Stimulated activated CD4-positive, alpha-beta T cell treated with anti-CD3 and anti-CD28 coated beads, Interleukin-4, amount 100 ng/mL, for 48 hours (primary cell): ENCODE measurements at places on chromosomes 13 and 19.
A peak's percentile ranks its signal among the peaks of the same experiment; 100 is the strongest.

DNA sequence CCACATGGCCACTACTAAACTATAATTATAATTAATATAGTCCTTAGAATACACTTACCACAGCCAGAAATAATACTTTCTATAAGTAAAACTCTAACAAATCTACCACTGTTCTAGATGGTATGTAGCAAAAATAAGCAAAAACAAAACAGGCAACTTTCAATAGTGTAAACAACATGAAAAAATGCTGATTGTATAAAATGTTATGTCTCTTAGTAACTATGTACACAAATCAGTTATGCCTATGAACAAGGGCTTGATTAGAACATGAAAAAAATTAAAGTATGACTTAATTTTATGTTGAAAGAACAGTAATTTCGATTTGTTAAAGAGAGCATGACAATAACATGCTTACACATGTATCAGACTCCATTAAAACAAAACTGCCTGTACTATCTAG lies 60.7 kb downstream of the LATS2 start:
- no peak for DNase-seq

- DNase-seq = no peak
Observed at GRCh38 chr19:39512988-39513387, 2.0 kb upstream of the SELENOV start.

DNA sequence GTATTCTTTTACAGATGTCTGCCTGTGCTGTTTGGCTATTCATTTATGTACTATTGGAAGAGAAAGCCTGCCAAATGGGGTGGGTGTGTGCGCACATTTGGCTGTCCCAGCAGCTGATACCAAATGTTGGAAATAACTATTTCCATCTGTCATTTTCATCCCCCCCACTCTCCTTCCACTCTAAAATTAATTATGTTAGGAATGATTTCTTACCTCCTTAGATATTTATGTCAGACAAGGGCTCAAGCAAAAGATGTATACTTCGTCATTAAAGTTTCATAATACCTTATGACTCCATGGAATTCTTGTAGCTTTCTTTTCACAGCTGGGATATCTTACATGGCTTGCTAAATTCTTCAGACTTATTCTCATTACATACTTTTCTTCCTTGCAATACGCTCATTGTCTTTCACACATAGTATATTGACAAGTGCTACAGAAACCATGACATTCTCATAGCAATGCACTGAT lies 18.6 kb downstream of the ITM2B start:
- DNase-seq = no peak

- no peak for DNase-seq
Observed at GRCh38 chr13:51717786-51718398, 86.1 kb downstream of the DHRS12 start.

DNA sequence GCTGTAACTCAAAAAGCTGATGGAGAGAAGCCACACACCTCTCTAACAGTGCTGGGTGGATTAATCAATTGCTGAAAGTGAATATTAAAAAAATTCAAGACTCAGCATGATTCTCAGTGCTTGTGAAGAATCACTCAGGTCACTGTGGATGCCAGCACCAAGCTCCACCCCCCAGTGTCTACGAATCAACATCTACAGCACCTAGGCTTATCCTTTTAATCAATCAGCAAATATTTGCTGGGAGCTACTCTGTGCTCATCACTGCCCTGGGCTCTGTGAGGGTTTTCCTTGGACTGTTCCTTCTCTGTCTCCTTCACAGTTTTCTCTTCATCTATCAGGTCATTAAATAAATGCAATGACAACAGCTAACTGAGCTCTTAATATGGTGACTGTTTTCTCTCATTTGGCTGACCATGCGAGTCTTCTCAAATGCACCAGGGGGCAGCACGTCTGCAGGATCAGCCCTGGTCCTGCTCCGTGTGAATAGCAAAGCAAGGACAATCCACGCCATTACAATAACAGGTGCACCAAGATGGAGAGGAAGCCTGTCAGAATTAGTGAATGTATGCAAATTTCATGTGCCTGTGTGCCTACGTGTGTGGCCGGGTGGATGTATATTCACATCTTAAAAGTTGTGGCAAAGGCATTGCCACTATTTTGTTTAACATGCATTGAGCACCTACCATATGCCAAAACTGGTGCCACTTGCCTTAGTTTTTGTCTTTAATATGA lies 14.6 kb upstream of the C13orf42 start:
- DNase-seq = peak; percentile 16

DNA sequence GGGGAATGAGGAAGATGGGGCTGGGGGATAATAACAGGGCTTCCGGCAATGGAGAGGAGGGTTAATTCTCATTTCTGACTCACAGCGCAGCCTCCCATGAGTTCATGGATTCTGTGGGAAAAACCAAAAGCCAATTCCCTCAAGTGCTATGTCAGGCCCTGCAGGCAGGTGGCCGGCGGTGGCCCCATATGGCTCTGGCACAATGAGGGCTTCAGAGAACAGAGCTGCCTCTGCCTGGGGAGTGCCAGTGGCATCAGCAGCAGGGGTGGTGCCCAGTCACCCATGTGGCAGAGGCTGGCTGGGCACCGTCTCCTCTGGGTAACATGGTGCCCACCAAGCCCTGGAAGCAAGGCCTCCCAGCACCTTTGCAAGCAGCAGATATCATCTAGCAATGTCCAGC lies 69.1 kb downstream of the ALOX5AP start:
- DNase-seq = no peak

- DNase-seq = no peak
Observed at GRCh38 chr13:48842316-48842715, 133.4 kb upstream of the FNDC3A start.

DNA sequence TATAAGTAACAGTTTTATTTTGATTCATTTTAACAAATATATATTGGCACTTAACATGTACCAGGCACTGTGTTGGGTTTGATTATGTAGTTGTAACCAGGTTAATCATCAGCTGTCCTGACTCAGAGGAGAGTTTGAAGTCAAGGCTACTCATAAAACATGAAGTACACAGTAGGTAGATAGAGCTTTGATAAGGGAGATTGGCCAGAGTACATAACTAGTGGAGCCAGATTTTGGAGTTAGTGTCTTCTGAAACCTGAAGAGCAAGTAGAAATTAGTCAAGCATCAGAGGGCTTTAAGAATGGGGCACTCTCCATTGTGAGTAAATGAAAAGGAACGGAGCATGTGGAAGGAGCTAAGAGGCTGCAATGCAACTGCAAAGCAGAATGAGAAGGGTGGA lies 333.9 kb downstream of the RFC3 start:
- DNase-seq = no peak

DNA sequence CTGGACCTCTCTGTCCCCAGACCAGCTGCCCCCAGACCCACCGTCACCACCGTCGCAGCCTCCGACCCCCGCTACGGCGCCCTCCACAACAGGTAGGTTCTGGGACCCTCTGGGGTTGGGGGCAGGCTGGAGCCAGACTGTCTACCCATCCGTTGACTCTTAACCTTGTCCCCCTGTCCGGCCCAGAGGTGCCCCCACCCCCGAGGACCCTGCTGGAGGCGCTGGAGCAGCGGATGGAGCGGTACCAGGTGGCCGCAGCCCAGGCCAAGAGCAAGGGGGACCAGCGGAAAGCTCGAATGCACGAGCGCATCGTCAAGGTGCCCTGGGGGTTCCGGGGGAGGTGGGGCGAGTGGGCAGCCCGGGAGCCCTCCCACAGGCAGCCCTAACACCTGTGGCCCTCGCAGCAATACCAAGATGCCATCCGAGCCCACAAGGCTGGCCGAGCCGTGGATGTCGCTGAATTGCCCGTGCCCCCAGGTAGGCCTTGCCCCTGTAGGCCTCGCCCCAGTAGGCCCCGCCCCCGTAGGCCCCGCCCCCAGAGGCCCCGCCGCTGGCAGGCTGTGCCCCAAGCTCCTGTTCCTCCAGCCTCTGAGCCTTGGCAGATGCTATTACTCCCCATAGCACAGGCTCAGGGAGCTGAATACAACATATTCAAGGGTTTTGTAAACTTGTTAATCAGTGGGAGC lies 12.9 kb downstream of the CC2D1A start:
- DNase-seq = no peak

- no peak for DNase-seq
Observed at GRCh38 chr19:30469774-30470173, 97.6 kb downstream of the ZNF536 start.

DNA sequence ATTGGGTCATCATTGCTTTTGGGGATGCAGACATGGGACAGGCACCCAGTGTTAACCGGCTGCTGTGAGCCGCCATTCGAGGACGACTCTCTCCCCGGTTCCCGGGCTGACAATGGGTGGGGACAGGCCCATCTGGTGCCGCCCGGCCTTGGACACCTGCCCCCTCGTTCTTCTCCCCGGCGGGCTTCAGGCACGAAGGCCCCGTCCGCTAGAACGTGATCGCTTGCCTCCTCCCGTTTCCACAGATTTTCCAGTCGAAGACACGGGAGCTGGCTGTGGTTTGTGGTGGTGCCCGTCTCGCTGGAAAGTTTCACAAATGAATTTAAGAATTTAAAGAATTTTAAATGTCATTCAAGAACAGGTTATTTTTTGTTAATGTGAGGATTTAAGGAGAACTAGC lies 2.0 kb downstream of the PALM start:
- DNase-seq = no peak

GRCh38 chr13:32647926-32648325 lies 61.7 kb downstream of the PDS5B start:
- DNase-seq = no peak

DNA sequence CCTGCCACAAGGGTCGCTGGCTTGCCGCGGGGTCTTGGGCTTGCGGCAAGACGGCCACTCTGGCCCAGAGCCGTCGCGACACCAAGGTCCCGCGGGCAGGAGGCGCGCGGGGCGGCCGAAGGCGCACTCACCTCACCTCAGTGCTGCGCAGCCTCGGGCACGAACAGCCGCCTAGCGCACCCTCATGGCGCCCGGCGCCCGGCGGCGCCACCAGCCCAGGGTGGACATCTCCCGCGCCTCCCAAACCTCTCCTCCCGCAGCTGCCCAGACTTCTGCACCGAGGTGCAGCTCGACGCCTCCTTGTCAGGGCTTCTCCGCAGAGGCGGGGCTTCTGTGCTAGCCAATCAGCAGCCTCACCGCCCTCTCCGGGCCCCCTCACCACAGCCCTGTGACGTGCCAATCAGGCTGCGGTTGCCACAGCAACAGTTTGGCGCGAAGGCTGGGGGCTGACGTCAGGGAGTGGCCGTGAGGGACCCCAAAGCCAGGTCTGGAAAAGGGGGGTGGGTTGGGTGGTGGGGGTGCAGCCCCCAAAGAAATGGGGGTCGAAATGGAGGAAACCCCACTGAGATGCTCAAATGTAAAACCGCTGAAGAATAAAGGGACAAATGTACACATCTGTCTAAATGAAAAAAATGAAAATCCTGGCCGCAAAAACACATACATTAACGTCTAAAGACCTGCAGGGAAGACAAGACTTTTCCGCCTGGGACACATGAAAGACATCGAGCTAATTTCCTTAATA lies at the start of the genes PEG3 and ZIM2:
Gene PEG3, minus strand, starts transcription at position 276 of the 742 bp plus-strand sequence. CDS start 16,071 bp downstream, outside the sequence.
Gene ZIM2, minus strand, starts transcription at position 276 of the 742 bp plus-strand sequence. CDS start 16,449 bp downstream, outside the sequence.
- no peak for DNase-seq

DNA sequence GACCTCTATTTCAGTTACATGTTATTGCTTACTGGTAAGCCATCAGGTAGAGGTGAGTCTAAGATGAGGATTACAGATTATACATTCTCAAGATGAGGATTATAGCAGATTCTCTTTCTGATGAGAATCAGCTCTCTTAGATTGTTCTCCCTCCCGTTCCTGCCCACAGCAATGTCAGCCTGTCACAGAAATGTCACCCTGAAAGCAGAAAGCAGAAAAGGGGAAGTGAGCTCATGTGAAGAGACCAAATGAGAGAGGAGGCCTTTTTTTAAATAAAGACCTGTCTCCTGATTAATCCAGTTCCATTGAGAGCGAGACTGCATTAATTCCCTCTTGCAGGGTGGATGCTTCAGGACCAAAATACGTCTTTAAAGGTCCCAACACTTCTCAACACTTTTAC lies 445.6 kb downstream of the KCTD12 start:
- no peak for DNase-seq

- peak; percentile 19 for DNase-seq
Observed at GRCh38 chr19:53132141-53132991, at the start of gene ZNF415. TSS of gene ZNF415 (minus strand) at chr19:53132910. CDS start at chr19:53122676, 10,234 bp downstream.

GRCh38 chr13:98523455-98524102 lies 53.3 kb downstream of the STK24 start:
- no peak for DNase-seq

DNA sequence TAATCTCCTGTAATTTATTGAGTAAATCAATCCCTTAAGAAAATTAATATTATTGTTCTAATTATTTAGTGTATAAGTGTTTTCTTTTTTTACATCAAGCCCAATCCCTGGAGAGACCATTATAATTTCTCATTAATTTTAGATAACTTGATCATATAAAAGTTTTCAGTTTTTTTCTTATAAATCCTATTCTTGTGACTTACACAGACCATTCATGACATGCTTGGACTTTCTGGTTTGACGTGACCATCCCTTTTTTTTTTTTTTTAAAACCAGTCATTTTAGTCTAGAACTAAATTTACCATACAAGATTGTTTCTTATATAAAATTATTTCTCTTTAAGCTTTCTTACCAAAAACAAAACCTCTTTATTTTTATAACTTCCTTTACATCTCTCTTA lies 5.4 kb upstream of the MTRF1 start:
- DNase-seq = no peak

- DNase-seq = no peak
Observed at GRCh38 chr19:24140099-24140498, 53.1 kb downstream of the ZNF254 start.

GRCh38 chr13:111654531-111654930 lies 334.1 kb downstream of the TEX29 start:
- DNase-seq = no peak

DNA sequence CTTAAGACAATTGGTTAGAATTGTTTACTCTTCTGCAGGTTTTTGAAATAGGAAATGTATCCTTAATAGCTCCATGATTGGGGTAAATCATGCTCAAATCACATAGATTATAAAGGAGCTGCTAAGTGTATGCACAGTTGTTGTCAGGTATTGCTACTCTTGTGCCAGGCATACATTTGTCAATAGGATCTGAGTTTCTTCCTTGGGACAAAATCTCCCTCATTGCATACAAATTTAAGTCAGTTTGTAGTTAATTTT lies 109.3 kb upstream of the MLNR start:
- DNase-seq = no peak
